ENCODE measurements at places on chromosomes 4 and X.

DNA sequence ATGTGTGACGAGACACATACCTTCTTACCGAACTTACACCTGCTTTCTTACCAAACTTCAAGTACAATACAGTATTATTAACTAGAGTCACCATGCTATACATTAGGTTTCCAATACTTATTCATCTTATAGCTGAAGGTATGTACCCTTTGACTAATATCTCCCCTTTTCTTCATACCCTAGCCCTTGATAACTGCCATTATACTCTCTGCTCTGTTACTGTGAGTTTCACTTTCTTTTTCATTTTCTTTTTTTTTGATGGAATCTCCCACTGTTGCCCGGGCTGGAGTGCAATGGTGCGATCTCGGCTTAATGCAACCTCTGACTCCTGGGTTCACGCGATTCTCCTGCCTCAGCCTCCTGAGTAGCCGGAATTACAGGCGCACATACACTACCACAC is 3.4 kb upstream of the PNMA5 start:
- no peak for DNase-seq

- no peak for DNase-seq
Measured at GRCh38 chr4:16337936-16338335, 111.7 kb upstream of the TAPT1 start.

- DNase-seq, result no peak
Measured at GRCh38 chr4:5720157-5720850, 9.3 kb downstream of the EVC start.

GRCh38 chr4:145736241-145736831 is 56.4 kb downstream of the C4orf51 start:
- no peak for DNase-seq
